ENCODE measurements at places on chromosomes 4 and X.

DNA sequence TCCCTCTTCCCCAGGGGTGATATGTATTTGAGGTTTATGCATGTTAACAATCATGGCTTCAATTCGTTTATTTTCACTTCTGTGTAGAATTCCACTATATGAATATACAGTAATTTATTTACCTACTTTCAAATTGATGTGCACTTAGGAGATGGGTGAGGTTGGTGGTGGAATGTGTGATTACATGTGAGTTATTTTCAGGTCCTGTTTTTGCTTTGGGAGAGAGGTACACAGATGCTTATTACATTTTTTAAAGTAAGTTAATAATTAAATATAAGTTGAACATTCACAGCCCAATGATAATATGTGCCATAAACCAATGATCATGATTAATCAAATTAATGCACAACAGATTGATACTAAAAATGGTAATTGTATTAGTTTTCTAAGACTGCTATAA is 79.5 kb downstream of the SPRY1 start:
- DNase-seq, result no peak

DNA sequence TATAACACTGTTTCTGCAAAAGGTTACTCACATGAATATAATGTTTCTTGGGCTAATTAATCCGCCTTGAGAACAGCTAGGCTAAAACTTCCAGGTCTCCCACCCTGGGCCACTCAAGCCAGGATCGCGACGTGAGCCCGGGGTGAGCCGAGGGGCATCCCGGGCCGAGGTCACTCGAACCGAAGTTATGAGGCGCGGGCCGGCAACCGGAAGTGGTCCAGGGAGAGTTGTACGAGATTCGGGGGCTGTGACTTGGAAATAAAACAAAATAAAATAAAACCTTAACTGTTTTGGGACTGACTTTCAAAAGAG is 317 bp downstream of the CMC4 start:
- no peak for DNase-seq

GRCh38 chr4:14924812-14925344 is 77.4 kb upstream of the CPEB2 start:
- DNase-seq, result no peak

DNA sequence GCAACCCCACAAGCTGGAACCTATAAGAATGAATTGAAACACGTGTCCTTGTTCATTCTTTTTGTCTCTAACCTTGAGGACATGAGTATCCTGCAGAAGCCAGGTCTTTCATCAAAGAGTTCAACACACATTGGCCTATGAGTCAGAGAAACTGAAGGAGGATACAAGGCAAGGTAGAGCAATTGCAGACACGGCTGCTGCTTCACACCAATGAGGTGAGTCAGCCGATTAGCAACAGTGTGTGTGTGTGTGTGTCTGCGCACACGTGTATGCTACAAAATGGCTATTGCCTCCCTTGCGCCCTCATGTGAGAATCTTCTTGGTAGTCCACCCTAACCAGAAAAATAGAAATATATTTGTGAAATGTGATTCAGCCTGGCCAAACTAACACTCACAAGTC is 1477.7 kb upstream of the IGFBP7 start:
- no peak for DNase-seq

DNA sequence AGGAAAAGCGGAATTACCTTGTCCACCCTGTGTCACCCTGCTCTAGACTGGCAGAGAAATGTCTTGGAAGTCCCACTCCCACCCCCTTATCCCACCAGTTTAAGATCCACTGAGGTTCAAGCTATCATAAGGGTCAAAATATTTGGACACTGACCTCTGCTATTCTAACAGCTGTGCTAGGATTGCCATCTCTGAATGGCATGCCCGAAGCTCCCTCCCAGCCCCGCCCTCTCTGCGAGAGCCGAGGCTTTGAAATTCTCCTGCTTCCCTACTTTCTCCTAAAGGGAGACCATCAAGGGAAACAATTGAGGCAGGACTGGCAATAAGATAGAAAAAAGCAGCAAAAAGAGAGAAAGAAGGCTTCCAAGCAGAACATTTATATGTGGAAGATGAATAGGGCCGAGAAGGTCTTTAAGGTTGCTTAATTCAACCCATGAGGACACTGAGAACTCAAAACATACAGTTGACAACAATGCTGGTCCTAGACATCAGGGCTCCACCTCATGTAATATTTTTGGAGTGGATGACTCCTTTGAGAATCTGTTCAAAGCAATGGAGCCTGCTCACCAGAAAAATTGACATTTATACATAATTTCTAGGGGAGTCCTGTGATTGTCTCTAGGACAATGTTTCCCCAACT is 338.7 kb upstream of the F9 start:
- no peak for DNase-seq

DNA sequence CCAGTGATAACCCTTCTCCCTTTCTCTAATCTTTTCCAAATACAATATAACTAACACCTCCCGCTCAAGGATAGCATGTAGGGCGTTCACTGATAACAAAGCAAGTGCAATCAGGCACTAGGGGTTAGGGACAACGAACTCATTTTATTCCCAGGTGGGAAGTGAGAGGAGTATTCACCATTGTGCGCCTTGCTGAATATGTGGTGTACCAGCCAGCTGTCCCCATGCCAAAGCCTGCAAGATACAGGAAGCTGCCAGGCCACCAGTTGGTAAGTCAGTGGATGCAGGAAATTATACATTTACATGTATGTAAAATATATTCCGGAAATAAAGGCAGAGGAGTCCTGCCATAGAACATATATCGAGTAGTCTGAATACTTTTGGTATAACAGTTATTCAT is 6.3 kb upstream of the HPRT1 start:
- DNase-seq, result no peak

- DNase-seq, result no peak
Observed at GRCh38 chr4:14816623-14817261, 185.5 kb upstream of the CPEB2 start.

DNA sequence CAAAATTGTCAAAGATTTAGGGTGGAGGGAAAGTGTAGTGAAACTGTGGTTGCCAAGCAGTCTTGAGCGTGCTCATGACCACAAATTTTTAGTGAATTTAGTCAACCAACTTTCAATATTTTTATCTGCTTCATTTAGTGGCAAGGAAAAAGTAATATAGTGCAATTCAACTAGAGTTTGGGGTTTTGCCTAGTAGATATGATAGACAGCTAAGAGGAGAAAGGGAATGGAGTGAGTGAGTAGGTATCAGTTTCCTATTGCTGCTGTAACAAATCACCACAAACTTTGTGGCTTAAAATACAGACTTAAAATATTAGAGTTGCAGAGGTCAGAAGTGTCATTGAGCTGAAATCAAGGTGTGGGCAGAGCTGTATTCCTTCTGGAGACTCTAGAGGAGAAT is 3.7 kb upstream of the CT47C1 start:
- DNase-seq, result no peak

DNA sequence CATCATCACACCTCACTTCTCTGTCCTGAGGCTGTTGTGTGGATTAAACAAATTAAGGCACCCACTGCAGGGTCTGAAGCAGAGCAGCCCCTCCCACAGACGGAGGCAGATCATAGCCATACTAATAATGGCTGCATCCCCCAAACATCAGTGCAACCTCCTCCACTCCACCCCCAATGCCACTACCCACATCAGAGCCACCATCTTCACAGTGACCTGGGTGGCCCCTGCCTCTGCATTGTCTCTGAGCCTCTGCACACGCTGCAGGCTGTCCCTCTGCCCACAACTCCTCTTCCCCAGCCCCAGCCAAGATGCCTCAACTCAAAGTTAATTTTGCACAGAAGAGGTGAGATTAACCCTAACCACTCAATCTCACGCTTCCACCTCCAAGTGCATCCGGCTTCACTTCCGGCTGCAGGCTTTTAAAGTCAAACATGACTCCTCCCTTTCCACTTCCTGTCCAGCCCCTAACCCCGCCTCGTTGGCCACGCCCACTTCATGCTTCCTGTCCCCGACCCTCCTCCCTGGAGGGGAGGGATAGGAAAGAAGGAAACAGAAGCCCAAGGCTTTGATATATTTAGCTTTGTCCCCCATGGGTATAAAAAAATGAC is 22.7 kb downstream of the JAKMIP1 start:
- DNase-seq, result no peak

Data from progenitor cell of endocrine pancreas (in vitro differentiated cells).